ENCODE measurements at places on chromosomes 5 and 9.
A peak's percentile ranks its signal among the peaks of the same experiment; 100 is the strongest.

DNA sequence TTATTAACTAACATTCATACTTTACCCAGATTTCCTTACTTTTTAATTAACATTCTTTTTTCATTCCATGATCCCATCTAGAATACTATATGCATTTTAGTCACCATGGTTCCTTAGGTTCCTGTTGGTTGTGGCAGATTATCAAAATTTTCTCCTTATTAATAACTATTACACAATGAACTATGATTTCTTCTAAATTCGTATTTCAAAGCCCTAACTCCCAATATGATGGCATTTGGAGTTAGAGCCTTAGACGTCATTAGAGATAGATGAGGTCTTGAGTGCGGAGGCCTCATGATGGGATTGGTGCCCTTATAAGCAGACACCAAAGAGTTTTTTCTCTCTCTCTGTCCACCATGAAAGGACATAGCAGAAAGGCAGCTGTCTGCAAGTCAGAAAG is 485.4 kb downstream of the TLR4 start:
- DNase-seq, result no peak

DNA sequence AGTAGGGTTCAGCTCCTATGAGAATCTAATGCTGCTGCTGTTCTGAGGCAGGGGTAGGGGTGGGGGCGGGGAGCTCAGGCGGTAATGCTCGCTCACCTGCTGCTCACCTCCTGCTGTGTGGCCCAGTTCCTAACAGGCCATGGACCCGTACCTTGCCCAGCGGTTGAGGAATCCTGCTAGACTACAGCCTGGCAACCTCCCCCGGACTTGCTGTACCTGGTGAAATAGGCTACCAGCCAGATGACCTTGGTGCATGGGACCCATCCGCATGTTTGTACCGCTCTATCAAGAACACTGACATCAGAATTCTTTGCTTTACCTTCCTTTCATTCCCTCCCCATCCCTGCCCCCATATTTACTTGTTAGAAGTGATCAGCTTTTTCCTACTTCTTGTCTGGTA is 15.3 kb downstream of the IL31RA start:
- DNase-seq, result no peak

DNA sequence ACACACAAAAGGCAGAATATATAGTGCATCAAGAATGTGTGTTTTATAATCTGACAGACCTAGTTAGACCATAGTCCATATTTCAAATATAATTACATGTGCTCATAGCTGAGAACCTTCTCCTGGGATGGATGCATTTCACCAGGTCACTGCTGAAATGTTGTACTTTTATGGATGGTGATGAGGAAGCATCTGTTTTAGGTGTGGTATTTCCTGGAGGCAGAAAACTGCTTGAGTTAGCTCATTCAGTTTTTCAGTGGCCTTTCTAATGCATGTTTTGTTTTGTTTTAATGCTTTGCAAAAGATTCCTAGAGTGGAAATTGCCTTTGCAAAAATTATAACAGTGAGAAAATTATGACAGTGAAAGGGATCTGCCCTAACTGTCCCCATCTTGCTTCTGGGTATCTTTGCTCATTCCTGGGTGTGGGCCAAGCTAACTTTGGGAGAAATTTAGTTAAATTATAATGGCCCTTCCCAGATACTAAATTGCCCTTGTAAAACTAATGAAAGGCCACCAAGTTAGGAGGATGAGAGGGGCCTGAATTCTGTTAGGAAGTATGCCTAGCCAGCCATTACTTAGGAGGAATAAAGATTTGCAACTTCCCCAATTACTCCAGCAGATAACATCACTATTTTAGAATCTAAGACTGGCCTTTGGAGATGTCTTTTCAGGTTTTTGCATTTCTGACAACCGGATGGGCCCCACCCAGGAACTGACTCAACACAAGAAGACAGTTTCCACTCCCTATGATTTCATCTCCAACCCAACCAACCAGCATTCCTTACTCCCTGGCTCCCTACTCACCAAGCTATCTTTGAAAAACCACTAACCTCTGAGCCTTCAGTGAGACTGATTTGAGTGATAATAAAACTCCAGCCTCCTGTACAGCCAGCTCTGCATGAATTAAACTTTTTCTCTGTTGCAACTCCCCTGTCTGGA is 7.0 kb upstream of the IL12B start:
- peak; percentile 10 for DNase-seq

GRCh38 chr9:107425101-107426025 is 64.2 kb downstream of the KLF4 start:
- DNase-seq, result peak; percentile 22

DNA sequence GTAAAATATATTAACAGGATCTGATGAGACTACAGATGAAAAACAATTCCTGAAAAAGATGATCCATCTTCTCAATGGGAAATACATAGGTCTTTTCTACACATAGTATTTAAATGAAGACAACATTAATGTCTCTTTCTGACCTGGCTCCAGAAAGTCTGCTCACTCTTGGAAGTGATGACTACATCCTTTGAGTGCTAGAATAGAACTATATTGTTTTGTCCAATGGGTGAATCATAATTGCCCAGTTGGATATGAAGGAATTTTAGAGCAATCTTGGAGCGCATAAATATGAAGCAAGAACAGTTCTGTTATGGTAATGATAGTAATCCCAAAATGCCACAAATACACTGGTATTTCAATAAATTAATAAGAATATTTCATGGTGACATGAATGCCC is 322.1 kb downstream of the DEPDC1B start:
- no peak for DNase-seq

- DNase-seq, result no peak
Observed at GRCh38 chr9:6214903-6215302, 704 bp upstream of the IL33 start.

DNA sequence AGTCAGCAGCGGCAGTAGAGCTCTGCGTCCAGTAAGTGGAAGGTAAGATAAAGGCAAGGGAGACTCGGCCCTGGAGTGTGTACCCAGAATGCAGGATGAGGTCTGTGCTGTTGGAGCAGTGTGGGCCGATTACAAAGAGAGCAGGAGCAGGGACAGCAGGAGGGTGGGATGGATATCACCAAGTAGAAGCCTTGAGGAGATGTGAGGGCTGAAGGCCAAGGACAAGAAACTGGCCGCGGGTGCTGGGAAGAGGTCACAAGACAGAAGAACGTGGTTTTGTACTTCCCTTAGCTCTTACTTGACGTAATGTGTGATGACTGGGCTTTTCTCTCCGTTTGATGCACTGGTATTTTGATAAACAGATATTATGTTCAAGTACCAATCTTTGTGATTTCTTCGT is 43.7 kb downstream of the OR2V1 start:
- DNase-seq, result no peak

DNA sequence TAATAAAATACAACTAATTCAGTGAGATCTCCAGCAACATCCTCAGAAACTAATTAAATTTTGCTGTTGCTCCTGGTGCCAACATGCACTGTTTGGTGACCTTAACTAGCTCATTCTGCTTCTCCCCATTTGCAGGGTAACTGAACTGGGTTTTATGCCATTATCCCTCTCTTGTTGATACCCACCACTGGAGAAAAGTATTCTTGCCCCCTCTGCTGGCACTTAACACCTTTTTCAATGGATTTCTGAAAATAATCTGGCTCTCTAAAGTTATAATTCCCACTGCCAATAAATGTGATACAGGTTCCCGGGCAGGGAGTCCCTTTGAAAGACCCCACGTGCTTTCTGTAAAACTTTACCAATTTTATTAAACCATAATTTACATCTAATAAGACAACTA is 394.3 kb downstream of the OSTF1 start:
- no peak for DNase-seq

DNA sequence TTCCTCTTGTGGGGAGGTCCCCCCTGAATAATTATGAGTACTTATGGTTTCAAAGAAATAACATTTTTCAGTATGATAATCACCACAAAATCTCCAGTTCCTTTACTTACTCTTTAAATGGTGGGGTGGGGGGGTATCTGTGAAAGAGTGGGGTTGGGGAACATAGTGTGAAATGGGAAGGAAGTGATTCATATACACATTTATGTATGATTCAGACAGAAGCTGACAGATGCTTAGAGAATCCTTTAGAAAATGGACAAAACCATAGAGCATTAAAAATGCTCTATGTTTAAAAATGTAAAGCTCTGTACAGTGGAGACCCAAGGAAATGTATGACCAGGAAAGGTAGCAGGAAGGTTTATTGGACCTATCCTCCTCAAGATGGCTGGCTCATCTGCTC is 267.5 kb upstream of the GRIA1 start:
- DNase-seq, result no peak

GRCh38 chr9:63816751-63817621 is 1468.0 kb downstream of the FOXD4L5 start:
- peak; percentile 32 for DNase-seq

GRCh38 chr9:90259311-90260246 is 383.0 kb downstream of the DIRAS2 start:
- DNase-seq, result no peak

GRCh38 chr9:83219154-83219923 is 156.4 kb upstream of the RASEF start:
- no peak for DNase-seq

GRCh38 chr5:127398508-127398907 is 107.9 kb downstream of the MEGF10 start:
- no peak for DNase-seq

All from T-helper 1 cell (primary cell).